Osteocyte (in vitro differentiated cells): ENCODE measurements at places on chromosomes 5 and 9. TPM values are rescaled to one million over a fixed set of nuclear protein-coding genes. Genes with fewer than 3 reads are reported as not detected.

The IL13 gene
- total RNA-seq: not detected in 2 replicates

The BHMT gene
- not detected in 2 replicates for total RNA-seq

The ZNF782 gene
- total RNA-seq: 5.0 TPM in 2 replicates

GRCh38 chr9:112699230-112699629 lies 18.7 kb downstream of the INIP start:
- no peak overlapping the region for H3K27ac ChIP-seq
- no peak for DNase-seq
- no peaks in the 10 kb centered on the region for H3K27me3 ChIP-seq

DNA sequence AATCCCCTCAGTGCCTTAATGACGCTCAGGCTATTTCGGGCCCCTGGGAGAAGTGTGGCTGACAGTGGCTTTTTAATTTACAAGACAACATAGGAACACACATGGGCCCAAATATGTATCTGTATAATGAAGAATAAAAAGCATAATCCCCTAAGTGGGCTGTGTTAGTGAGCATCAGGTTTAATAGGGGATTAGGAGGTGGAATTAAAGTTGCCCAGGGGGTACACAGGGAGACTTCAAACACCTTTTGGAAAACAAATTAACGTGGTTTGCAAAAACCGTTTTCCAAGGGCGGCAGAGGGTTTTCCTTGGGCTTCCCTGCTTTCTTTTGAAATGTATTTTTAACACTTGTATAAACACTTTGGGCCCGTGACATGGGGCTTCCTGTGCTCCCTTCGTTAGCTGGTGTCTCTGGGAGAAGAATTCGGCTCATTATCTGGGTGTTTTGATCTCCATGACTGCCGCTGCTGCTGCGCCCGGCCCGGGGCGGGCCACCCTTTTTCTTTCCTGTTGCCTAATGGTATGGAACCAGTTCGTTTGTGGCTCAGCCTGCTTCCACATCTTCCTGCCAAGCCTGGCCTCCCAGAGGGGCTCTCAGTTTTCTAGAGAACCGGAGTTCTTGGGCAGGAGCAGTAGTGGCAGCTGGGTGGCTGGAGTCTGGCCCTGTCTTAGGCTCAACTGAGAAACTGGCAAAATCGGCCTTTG lies 173.0 kb downstream of the MACROH2A1 start:
- H3K27ac ChIP-seq: no peak overlapping the region
- no peaks in the 10 kb centered on the region for H3K36me3 ChIP-seq
- peaks cover 2% of the 10 kb centered on the region for H3K4me1 ChIP-seq
- peaks cover 6% of the 10 kb centered on the region for H3K27me3 ChIP-seq
- no peak for DNase-seq

DNA sequence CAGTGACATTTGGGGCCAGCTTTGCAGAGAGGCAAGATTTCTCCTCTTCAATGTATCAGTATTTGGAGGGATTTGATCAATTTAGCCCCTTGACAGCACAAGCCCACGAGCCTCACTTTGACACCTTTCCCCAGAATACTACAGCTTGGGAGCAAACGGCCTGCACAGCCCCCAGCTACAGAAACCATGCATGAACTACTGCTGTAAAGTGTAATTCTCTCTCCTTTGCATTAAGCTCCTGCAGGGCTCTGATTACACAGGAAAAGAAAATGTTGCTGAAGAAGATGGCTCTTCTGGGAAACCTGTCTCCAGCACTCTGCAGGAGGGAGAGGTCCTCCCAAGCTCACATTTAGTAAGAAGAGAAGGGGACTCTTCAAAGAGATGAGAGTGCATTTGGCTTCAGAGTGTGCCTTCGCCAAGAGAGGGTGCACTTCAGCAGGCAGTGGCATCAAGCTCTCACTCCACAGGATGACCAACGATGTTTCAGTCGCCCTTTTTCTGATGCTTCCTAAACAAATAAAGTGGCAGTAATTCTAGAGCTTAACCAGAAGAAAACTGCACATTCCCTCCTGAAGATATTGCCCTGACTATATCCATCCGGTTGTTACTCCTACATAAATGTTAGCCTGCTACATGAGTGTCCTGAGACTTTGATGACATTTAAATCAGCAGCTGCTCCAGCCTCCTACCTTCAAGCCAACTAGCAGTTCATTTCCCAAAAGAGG lies 272.2 kb downstream of the AUH start:
- no peak overlapping the region for H3K27ac ChIP-seq
- no peak overlapping the region for H3K4me3 ChIP-seq
- DNase-seq: no peak
- H3K4me1 ChIP-seq: peaks cover 8% of the 10 kb centered on the region

GRCh38 chr9:70484232-70485130 lies 70.0 kb upstream of the KLF9 start:
- H3K36me3 ChIP-seq: no peaks in the 10 kb centered on the region
- no peak for DNase-seq
- H3K27me3 ChIP-seq: no peaks in the 10 kb centered on the region
- H3K4me3 ChIP-seq: no peak overlapping the region

DNA sequence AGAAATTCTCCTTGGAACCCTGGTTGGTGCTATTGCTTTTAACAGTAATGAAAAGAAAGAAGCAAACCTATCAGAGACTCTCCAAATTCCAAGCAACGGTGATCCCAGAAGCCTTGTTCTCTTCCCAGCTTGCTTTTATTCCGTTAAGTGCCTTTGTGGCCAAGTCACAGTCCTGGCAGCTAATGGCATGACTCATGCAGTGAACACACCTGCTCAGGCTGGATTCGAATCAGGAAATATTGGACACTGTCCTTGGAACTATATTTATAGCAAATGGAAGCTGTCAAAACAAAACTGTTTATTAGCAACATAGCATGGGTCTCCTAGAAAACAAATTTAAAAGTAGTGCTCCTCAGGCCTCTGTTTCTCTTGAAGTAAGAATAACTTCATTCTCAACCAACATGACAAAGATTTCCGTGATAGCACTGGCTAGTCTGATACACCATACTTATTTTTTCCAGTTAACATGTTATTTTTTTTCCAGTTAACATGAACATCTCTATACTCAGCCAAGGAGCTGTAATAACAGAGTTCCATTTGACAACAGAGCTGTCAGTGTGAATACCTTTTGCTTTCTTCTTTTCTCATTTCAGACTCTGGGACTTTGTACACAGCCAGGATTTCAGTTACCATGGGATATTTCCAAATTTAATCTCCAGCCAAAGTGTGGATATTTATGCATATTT lies 502.4 kb downstream of the GADD45G start:
- no peak for DNase-seq
- H3K27ac ChIP-seq: no peak overlapping the region
- no peaks in the 10 kb centered on the region for H3K36me3 ChIP-seq
- H3K4me1 ChIP-seq: no peaks in the 10 kb centered on the region

DNA sequence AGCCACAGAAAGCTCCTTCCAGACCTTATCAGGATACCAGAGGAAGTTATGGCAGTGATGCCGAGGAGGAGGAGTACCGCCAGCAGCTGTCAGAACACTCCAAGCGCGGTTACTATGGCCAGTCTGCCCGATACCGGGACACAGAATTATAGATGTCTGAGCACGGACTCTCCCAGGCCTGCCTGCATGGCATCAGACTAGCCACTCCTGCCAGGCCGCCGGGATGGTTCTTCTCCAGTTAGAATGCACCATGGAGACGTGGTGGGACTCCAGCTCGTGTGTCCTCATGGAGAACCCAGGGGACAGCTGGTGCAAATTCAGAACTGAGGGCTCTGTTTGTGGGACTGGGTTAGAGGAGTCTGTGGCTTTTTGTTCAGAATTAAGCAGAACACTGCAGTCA lies 70.8 kb upstream of the ENTREP1 start:
- no peak overlapping the region for H3K27ac ChIP-seq
- H3K4me1 ChIP-seq: no peaks in the 10 kb centered on the region
- DNase-seq: no peak
- no peak overlapping the region for H3K4me3 ChIP-seq

- H3K27ac ChIP-seq: no peak overlapping the region
- H3K36me3 ChIP-seq: no peaks in the 10 kb centered on the region
- no peak for DNase-seq
- peaks cover 3% of the 10 kb centered on the region for H3K27me3 ChIP-seq
- H3K4me3 ChIP-seq: no peak overlapping the region
- peaks cover 3% of the 10 kb centered on the region for H3K4me1 ChIP-seq
These were observed 226.8 kb downstream of the NMUR2 start for GRCh38 chr5:152178350-152178699.

DNA sequence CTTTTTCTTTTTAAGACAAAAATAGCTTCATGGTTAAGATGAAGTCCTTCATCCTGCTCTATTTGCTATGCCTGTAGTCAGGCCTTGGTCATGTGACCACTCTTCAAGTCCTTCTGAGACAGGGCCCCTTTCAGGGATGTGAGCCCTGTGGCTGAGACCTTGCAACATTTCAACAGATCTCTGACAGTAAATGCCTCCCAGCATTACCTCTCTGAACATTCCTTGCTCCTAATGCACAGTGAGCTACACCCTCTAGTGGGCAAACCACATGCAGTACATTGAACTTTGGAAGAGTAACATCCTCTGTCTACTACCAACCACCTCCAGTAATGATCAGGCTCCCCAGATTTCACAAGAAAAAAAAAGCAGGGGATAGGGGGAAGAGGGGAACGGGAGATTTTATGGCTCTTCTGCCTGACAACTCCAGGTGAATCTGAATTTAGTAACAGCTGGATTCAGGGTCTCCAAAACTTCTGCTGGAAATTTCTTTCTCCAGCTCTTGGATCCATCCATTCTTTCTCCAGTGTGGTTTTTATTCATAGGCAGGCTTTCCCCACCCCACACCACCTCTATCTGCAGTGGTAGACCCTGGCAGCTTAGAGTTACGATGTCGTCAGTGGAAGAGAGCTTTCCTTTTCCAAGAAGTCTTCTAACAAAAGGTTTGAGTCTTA lies 8.9 kb upstream of the FBXO38 start:
- no peak for DNase-seq
- no peak overlapping the region for H3K4me3 ChIP-seq
- H3K27me3 ChIP-seq: no peaks in the 10 kb centered on the region

DNA sequence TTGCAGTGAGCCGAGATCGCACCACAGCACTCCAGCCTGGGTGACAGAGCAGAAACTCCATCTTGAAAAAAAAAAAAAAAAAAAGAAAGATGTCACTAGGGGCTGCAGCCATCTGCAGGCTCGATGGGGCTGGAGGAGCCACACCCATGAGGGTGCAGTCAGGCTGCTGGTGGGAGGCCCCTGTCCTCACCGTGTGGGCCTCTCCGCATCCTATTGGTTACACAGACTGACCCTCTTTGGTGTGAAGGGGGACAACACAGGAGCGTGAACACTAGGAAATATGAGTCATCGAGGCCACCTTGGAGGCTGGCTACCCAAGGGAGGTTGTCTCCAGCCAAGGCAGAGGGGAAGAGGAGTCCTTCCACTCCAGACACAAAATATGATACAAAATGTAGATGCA lies 14.0 kb upstream of the FAM193B start:
- H3K36me3 ChIP-seq: no peaks in the 10 kb centered on the region
- H3K4me1 ChIP-seq: no peaks in the 10 kb centered on the region
- DNase-seq: no peak
- H3K27me3 ChIP-seq: peaks cover 9% of the 10 kb centered on the region
- no peak overlapping the region for H3K4me3 ChIP-seq
- no peak overlapping the region for H3K27ac ChIP-seq

DNA sequence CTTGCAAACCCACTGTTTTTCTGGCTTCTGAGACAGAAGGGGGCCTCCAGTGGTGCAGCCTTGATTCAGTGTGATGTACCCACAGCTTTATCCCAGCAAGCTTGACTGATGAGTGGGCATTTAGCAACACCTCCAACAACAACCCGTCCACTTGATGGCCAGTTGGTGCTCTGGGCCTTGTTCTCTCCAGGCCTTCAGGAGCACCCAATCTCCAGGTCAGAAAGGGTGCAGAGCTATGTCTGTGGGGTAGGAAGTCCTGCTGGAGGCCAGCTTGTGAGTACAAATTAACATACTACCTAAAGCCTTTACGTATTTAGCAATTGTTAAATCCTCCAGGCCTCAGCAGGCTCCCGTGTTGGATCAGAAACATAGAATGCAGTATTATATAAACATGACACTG lies 10.1 kb upstream of the TRIM52 start:
- H3K4me1 ChIP-seq: no peaks in the 10 kb centered on the region
- H3K36me3 ChIP-seq: no peaks in the 10 kb centered on the region
- H3K27me3 ChIP-seq: no peaks in the 10 kb centered on the region
- H3K27ac ChIP-seq: no peak overlapping the region
- DNase-seq: no peak

DNA sequence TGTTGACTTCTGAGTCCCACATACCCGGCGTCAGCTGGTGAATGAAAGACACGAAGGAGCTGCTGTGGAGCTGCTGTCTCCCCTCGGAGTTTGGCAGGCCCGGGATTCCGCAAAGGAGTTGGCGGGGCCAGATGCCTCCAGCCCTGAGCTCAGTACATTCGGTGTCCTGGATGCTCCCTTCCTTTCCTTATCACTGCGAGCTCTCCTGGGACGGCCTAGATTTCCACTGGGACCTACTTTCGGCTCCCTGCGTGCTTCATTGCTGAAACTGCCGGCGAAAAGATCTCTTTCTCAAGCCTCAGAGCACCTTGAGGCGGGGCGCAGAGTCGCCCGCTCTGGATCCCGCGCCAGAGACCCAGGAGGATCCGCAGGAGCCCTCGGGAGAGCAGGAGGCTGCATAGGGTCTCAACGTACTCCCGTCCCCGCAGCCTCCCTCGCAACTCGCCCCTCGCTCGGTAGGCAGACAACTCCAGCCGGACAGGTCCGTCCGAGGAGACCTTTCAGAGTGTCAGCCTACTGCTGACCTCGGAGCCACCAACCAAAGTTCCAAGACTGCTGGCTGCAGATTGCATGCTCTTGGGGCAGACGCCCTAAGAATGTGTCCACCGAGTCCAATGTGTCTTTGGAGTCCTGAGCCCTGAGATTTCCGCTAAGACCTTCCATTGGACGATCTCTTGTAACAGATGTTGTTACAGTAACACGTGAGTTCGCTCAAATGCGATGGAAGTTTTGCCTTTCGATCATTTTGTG lies 6.1 kb downstream of the ANXA2R start:
- no peaks in the 10 kb centered on the region for H3K27me3 ChIP-seq
- no peak overlapping the region for H3K4me3 ChIP-seq
- H3K27ac ChIP-seq: peak overlapping the region; percentile 83
- peak; percentile 64 for DNase-seq
- peaks cover 35% of the 10 kb centered on the region for H3K4me1 ChIP-seq

GRCh38 chr9:132156262-132156661 lies 5.6 kb upstream of the NTNG2 start:
- peaks cover 7% of the 10 kb centered on the region for H3K4me1 ChIP-seq
- DNase-seq: no peak
- no peaks in the 10 kb centered on the region for H3K36me3 ChIP-seq
- no peak overlapping the region for H3K27ac ChIP-seq
- no peak overlapping the region for H3K4me3 ChIP-seq
